Stimulated activated CD4-positive, alpha-beta T cell treated with anti-CD3 and anti-CD28 coated beads, Interleukin-4, amount 100 ng/mL, for 4 hours (primary cell): ENCODE measurements at places on chromosomes 12 and 14.

DNA sequence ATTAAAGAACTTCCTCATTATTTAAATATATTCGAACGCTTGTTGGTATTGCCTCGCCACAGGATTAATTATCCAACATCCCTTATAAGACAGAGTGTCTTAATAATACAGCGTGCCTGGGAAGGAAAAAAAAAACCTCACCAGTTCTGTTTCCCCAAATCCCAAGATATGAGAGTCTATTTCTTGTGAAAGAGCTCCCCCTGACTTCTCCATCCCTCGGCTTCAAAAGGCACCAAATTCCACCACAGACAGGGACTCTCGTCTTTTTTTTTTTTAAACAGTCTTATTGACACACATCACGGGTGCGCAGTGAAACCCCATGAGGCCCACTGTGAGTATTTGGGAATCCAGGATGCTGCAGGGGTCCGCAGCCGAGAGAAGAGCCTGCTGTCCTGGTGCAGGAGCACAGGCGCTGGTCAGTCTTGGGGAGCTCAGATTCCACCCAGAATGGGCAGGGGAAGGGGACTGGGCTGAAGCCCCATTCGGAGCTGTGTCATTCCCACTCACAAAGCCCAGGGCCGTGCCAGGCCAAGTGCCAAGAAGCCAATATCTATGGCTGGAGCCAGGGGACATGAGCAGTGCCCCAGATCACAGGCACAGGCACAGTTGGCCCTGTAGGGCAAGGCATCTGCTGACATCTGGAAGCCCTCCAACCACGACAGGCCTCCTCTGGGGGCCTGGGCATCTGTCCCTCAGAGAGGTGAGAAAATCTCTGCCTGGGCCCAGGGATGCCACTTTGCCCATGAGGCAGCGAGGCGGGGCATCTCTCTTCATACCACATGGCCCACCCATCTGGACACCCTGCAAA, 71.9 kb downstream of the BCL11B start:
- no peak for DNase-seq

DNA sequence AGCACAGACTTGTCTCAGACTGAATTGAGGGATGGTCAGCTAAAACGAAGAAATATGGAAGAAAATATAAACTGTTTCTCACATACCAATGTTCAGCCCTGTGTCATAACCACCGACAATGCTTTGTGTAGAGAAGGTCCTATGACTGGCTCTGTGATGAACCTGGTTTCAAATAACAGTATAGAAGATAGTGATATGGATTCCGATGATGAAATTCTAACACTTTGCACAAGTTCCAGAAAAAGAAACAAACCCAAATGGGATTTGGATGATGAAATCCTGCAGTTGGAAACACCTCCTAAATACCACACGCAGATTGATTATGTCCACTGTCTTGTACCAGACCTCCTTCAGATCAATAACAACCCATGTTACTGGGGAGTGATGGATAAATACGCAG, 7.9 kb upstream of the MAPK1IP1L start:
- no peak for DNase-seq

GRCh38 chr14:97866195-97866594, 1069.0 kb downstream of the VRK1 start:
- DNase-seq, result no peak

GRCh38 chr12:27456618-27457017, 10.1 kb downstream of the SMCO2 start:
- DNase-seq, result no peak

DNA sequence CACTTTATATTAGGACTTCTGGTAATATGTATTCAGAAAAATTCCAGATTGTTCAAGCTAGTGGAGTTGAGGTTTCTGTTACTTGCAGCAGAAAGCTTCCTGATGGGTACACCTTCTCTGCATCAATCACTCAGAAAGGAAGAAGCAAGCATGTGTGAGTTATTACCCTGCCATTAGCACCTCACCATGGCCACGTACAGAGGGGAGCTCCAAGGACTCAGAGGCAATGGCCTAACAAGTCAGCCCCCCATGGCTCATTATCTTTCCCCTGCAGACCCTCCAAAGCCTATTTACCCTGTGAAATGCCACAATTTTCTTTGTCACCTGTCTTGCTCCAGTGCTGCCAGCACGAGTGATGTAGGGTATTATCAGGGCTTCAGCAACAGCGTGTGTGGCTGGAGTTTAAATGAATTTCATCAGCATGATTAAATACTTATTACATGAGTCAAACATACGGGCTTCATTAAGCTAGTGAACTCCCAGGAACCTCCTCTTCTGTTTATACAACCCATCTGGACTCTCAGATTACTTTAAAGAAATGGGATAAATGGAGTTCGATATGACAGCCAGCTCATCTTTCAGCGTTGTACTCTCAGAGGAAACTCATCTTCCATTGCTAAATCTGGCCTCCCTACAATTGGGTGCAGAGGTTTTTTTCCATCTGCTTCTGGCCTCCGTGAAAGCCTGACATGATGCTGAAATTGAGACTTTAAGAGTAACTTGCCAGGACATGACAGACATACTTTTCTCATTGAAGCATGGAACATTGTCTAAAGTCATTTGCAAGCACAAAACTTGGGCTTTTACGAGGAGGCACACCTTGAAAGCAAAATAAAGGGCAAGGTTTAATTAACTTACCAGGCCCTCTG, 135.9 kb downstream of the TMEM30B start:
- no peak for DNase-seq
